RWPE2 (cell line): ENCODE measurements at places on chromosomes 5 and 9.

DNA sequence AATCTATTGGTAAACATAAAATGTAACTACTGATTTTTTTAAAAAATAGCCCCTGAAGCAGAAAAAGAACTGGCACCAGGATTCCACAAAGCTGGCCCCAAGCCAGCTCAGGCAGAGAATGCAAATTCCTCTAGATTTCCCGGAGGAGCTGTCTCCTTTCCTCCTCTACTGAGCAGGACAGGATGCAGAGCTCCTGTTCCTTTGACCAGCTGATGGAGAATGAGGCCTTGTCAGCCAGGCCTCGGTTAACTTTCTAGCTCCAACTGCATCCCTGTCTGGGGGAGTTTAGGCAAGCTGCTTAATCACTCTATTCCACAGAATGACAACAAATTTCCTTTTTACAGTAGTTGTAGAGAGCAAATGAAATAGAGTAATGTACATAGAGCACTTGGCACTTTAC lies 155.5 kb downstream of the GNAQ start:
- peaks cover 23% of the 10 kb centered on the region for H3K4me1 ChIP-seq
- no peaks in the 10 kb centered on the region for H3K27me3 ChIP-seq
- DNase-seq: no peak
- no peaks in the 10 kb centered on the region for H3K36me3 ChIP-seq
- no peak overlapping the region for H3K4me3 ChIP-seq

- peaks cover 3% of the 10 kb centered on the region; the same call in 1 of the 2 replicates for H3K36me3 ChIP-seq
- no peaks in the 10 kb centered on the region for H3K27me3 ChIP-seq
- peak within 1 kb of the TSS; percentile 84 for H3K4me3 ChIP-seq
- H3K4me1 ChIP-seq: no peaks in the 10 kb centered on the region
- DNase-seq: no peak
- H3K27ac ChIP-seq: peak within 1 kb of the TSS; percentile 49
Observed at GRCh38 chr9:130172161-130172857, at the start of gene NCS1. NCS1 (plus strand) TSS chr9:130172404; CDS start chr9:130172664, 260 bp downstream.

DNA sequence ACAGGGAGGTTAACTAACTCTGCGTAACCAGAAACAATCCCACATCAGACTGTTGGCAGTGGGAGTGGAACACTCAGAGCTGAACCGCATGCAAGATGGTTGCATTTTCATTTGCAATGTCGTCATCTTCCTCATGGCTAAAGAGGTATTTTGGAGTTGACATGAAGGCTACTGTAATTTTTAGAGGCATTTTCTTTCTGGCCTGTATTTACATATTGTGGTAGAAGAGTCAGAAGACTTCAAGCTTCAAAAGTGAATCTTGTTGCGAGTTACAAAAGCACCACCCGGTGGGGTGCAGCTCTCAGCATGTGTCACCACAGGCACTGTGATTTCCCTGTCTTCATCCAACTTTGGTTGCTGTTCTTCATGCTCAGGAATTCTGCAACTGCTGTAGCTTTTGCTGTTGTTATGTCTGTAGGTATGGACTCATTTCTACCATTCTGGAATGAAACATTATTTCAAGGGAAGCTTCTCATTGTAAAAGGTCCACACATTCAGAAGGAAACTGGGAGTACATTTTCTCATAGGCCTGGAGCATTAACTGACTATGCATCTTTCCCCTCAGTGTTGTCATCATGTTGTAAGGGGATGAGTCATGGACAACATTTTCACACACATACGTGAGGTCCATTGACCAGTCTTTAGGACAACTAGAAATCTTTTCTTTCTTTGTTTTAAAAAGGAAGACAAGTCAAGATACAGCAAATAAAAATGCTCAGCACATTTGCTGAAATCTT lies 35.4 kb upstream of the GDNF start:
- no peaks in the 10 kb centered on the region for H3K27me3 ChIP-seq
- DNase-seq: no peak
- no peak overlapping the region for H3K4me3 ChIP-seq
- H3K27ac ChIP-seq: no peak overlapping the region
- no peaks in the 10 kb centered on the region for H3K36me3 ChIP-seq

DNA sequence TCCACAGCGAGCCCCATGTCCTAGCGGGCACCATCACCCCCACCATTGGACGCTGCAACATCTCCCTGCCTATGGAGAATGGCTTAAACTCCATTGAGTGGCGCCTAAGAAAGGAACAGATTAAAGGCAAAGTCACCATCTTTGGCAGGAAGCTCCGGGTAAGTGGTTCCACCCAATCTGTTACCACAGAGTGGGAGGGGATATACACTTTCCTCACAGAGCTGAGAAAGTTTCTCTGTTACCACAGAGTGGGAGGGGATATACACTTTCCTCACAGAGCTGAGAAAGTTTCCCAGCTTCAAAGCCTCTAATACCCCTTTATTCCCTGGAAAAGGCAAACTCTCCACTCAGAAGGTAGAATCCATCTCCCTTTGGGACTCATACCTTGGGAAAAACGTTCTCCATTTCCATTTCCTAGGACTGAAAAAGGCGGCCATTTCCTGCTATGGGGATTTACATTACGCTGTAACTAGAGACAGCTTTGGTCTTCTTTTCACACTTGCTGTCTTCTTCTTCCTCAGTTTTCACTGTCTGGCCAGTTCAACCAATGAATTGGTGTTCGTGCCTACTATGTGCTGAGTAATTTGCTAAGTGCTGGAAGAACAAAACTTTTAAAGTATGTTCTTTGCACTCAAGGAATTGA lies 63.4 kb upstream of the WWC1 start:
- no peak overlapping the region for H3K4me3 ChIP-seq
- H3K27me3 ChIP-seq: no peaks in the 10 kb centered on the region
- peaks cover 8% of the 10 kb centered on the region for H3K4me1 ChIP-seq
- no peaks in the 10 kb centered on the region for H3K36me3 ChIP-seq
- H3K27ac ChIP-seq: no peak overlapping the region
- DNase-seq: no peak

DNA sequence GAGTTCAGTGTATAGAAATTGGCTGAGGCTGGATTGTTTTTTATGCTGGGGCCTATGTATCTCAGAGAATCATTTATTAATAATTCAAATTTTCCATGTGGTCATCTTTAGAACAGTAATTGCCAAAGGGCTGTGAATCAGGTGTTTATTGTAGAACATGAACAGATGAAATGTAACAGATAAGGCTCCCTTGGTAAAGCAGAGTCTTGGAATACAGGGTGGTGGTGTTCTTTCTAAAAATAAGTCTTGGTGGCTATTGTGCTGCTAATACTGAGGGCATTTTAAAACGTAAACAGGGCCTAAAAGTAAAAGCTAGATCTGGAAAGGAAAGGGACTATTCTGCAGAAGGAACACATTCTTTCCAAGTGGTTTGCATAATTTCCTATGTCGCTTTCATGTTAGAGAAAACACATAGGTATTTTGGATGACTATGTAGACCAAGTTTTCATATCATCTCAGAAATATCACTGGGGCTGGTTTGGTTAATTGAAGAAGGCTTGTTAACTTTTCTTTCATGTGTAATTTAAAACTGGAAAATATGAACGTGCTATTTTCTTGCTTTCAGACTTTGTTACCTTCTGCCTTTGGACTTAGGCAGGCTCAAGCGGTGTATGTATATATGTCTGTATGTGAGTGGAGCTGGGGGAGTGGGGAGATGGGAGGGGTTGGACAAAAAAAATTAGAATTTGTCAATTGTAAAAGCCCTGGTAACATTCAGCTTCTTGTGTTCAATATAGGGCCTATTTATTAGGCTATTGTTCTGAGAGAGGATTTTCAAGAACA lies 119.9 kb upstream of the ANKRD55 start:
- no peaks in the 10 kb centered on the region for H3K36me3 ChIP-seq
- H3K27ac ChIP-seq: no peak overlapping the region
- no peaks in the 10 kb centered on the region for H3K27me3 ChIP-seq
- H3K4me3 ChIP-seq: no peak overlapping the region
- DNase-seq: no peak
- peaks cover 11% of the 10 kb centered on the region for H3K4me1 ChIP-seq

- H3K4me1 ChIP-seq: no peaks in the 10 kb centered on the region
- H3K27ac ChIP-seq: no peak overlapping the region
- H3K36me3 ChIP-seq: no peaks in the 10 kb centered on the region
- no peak for DNase-seq
- H3K27me3 ChIP-seq: no peaks in the 10 kb centered on the region
Observed at GRCh38 chr5:78747705-78748359, 99.3 kb upstream of the LHFPL2 start.

GRCh38 chr9:32965999-32966722 lies 35.3 kb downstream of the APTX start:
- no peaks in the 10 kb centered on the region for H3K4me1 ChIP-seq
- no peak overlapping the region for H3K27ac ChIP-seq
- no peak overlapping the region for H3K4me3 ChIP-seq

GRCh38 chr5:74413403-74414048 lies 227.0 kb downstream of the ENC1 start:
- no peak overlapping the region for H3K4me3 ChIP-seq
- no peaks in the 10 kb centered on the region for H3K27me3 ChIP-seq
- H3K36me3 ChIP-seq: no peaks in the 10 kb centered on the region
- DNase-seq: no peak
- peaks cover 2% of the 10 kb centered on the region for H3K4me1 ChIP-seq
- H3K27ac ChIP-seq: no peak overlapping the region

DNA sequence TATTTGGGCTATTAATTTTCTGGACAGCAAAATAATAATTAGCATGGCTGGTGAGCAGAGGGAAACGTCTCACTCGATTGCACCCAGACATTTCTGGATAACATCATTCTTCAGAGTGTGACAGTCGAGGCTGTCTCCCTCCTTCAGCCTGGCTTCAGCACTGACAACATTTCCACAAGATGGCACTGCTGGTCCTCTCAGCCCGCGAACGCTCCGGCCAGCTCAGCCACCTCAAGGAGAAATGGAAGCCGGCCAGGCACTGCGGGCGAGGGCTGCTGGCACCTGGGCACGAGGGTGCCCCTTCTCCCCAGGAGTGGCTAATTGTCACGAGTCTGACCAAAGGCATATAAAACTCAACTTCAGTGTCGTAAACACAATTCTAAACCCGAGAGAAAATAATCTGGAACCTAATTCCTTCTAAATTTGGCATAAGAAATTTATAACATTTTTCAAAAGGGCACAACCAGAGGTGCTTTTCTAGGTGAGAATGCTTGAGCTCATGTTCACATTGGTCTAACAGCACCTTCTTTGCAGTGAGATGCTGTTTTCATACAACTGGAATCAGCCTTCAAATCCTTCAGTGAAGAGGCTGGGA lies 65.9 kb downstream of the DAP start:
- H3K36me3 ChIP-seq: peaks cover 19% of the 10 kb centered on the region
- peaks cover 11% of the 10 kb centered on the region for H3K4me1 ChIP-seq
- DNase-seq: peak; percentile 83
- H3K27ac ChIP-seq: peak overlapping the region; percentile 42

DNA sequence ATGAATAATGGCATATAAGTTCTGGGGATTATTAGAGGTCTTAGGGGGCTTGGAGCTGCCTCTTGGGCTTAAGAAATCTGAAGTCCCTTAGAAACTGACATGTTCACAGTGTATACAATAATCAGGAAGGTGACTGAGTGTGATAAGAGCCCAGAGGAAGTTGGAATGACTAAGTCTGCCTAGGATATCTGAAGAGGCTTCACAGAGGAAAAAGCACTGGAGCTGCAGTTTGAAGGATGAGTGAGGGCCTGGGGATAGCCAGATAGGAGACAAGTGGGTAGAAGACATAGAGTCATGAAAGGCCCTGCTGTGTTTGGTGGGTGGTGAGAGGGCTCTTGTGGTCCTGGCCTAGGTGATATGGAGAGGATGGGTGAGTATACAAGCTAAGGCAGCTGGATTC lies 8.8 kb downstream of the NEUROG1 start:
- no peaks in the 10 kb centered on the region for H3K36me3 ChIP-seq
- no peak overlapping the region for H3K27ac ChIP-seq
- no peaks in the 10 kb centered on the region for H3K4me1 ChIP-seq
- H3K4me3 ChIP-seq: no peak overlapping the region
- DNase-seq: peak; percentile 5

- H3K27ac ChIP-seq: no peak overlapping the region
- H3K4me3 ChIP-seq: no peak overlapping the region
- no peaks in the 10 kb centered on the region for H3K4me1 ChIP-seq
- DNase-seq: no peak
- no peaks in the 10 kb centered on the region for H3K27me3 ChIP-seq
Observed at GRCh38 chr5:68911840-68912690, 181.7 kb upstream of the SLC30A5 start.

- H3K4me3 ChIP-seq: no peak overlapping the region
- no peaks in the 10 kb centered on the region for H3K36me3 ChIP-seq
- DNase-seq: no peak
- H3K27ac ChIP-seq: peak overlapping the region; percentile 84
- no peaks in the 10 kb centered on the region for H3K27me3 ChIP-seq
- peaks cover 54% of the 10 kb centered on the region for H3K4me1 ChIP-seq
Observed at GRCh38 chr5:174533751-174534241, 190.6 kb upstream of the MSX2 start.

DNA sequence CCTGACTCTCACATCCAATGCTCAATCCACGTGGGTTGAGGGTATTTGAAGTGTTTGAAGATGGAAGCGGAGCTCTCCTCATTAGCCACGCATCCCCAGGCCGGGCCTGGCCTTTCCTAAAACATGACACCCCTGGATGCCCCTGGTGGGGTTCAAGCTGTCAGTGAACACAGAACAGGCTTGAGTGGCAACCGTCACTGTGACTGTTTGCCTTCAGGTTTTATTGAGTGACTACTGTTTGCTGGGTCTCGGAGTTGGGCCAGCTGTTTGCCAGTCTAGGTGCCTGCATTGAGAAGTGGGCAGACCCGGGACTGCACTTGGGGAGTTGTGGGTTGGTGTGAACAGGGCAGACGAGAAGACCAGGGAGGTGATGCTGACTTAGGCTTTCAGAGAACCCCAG lies 7.8 kb upstream of the OLFM1 start:
- H3K27me3 ChIP-seq: peaks cover 70% of the 10 kb centered on the region
- no peaks in the 10 kb centered on the region for H3K36me3 ChIP-seq
- H3K4me1 ChIP-seq: no peaks in the 10 kb centered on the region
- DNase-seq: peak; percentile 30

DNA sequence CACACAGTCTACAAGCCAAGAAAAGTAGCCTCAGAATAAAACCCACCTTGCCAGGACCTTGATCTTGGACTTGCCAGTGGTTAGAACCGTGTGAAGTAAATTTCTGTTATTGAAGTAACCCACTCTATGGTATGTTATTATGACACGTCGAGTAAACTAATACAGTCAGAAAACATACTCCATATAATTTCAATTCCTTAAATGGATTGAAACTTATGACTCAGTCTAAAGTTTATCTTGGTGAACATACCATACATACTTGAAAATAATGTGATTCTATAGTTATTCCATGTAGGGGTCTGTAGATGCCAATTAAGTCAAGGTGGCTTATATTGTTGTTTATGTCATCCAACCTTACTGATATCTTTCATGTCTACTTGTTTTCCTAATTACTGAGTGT lies 950.7 kb downstream of the TLE4 start:
- no peaks in the 10 kb centered on the region for H3K27me3 ChIP-seq
- H3K27ac ChIP-seq: no peak overlapping the region
- no peak for DNase-seq
